ENCODE measurements at places on chromosomes 16 and 17. TPM values are rescaled to one million over a fixed set of nuclear protein-coding genes. Genes with fewer than 3 reads are reported as not detected.
A peak's percentile ranks its signal among the peaks of the same experiment; 100 is the strongest.

- no peak for DNase-seq
- no peak overlapping the region for H3K4me3 ChIP-seq
- no peaks in the 10 kb centered on the region for H3K27me3 ChIP-seq
- no peaks in the 10 kb centered on the region for H3K4me1 ChIP-seq
- H3K36me3 ChIP-seq, result no peaks in the 10 kb centered on the region
These were observed 21.4 kb upstream of the NF1 start for GRCh38 chr17:31073411-31073810.

- peak overlapping the region; percentile 39 for H3K4me3 ChIP-seq
- DNase-seq, result no peak
- H3K4me1 ChIP-seq, result peaks cover 32% of the 10 kb centered on the region
- no peaks in the 10 kb centered on the region for H3K36me3 ChIP-seq
These were observed 122.3 kb upstream of the CIBAR2 start for GRCh38 chr16:85234310-85235204.

DNA sequence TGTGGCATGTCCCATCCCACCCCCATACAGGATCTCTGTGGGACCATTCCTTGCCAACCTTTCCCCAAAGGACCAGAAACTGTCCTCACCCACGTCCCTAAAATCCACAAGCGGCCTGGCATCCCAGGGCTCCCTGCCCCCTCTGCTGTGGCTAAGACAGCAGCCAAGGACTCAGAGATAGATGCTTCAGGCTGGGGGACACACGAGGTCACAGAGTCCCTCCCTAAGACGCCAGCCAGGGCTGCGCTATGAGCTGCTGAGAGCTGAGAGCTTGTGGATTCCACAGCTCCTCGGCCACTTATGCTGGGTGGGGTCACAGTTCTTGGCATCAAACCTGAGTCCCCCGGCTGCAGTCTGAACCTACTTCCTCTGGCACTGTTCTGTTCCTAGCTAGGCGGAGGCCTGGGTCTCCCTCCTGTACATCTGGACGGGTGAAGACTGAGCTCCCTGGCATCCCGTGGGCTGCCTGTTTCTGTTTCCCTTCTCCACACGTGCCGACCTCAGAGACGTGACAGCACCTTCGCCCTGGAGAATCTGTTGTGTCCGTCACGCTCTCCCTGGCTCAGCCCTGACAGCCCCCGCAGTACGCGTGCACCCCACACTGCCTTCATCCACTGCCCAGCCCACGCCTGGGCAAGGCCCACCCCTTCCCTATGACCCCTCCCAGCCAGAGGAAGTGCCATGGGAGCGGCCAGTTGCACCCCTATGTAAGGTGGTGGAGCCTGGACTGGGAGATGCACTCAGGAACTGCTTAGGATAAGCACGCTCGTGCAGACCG is 61.2 kb downstream of the ENGASE start:
- H3K36me3 ChIP-seq, result no peaks in the 10 kb centered on the region
- no peak for DNase-seq
- no peaks in the 10 kb centered on the region for H3K4me1 ChIP-seq
- no peak overlapping the region for H3K27ac ChIP-seq
- no peak overlapping the region for H3K4me3 ChIP-seq

- H3K27ac ChIP-seq, result peak overlapping the region; percentile 79
- H3K27me3 ChIP-seq, result no peaks in the 10 kb centered on the region
- DNase-seq, result peak; percentile 92
- H3K4me3 ChIP-seq, result no peak overlapping the region
- no peaks in the 10 kb centered on the region for H3K36me3 ChIP-seq
These were observed 15.2 kb downstream of the MED24 start for GRCh38 chr17:40038882-40039513.

CD300A gene
- total RNA-seq, result not detected

EVI2B gene
- total RNA-seq, result 3.0 TPM

Measured in gastrocnemius medialis (tissue), 4 donors.